Caudate nucleus (tissue), 63 donors: ENCODE measurements at places on chromosomes 7 and 10.

DNA sequence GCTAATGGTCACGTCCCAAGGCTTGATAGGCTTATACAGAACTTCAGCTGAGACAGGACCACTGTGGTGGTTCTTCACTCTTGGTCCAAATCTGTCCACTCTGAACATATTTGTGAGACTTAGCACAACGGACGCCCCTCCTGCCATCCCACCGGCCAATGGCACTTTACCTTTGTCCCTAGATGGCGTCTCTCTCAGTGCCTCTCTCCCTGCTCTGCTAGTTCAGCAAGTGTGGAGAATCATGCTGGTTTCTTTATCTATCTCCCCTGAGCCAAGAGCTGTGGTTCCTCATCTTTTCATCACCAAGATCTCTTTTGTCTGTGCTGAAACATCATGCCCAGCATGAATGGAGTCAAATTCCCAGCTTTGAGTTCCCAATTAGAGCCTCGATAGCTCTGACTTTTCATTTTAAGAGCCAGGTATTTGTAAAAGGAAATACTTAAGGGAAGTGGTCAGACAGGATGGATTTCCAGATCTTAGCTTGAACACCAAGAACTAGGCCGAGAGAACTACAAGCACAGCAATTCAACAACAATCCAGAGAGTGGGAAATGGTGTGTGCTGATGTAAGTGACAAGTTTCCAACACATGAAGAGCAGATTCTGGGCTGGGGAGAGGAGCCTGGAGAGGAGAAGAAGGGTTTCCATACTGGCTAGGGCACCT lies 69.5 kb downstream of the ZNF800 start:
- no peak for DNase-seq

GRCh38 chr10:34698979-34699378 lies 116.1 kb downstream of the PARD3 start:
- DNase-seq, result no peak

DNA sequence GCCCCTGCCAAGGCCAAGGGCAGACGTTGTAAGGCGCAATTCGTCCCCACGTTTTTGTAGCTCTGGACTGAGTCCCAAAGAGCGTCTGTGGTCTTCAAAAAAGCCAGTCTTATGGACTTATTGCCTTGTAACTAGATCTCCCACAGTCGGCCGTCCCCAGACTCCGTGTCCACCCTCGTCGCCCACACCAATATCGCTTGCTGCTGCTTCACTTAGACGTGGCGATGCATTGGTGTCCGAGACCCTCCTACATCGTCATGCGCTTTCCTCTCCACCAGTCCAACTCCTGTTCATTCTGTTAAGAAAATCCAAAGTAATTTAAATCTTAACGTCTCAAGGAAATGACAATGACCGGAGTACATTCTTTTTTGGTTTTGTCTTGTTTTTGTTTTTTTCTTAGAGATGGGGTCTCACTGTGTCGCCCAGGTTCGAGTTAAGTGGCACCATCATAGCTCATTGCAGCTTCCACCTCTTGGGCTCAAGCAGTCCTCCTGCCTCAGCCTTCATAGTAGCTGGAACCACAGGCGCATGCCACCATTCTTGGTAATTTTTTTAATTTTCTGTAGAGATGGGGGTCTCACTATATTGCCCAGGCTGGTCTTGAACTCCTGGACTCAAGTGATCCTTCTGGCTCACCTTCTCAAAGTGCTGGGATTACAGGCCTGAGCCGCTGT lies 851 bp downstream of the KIFBP start:
- DNase-seq, result no peak

DNA sequence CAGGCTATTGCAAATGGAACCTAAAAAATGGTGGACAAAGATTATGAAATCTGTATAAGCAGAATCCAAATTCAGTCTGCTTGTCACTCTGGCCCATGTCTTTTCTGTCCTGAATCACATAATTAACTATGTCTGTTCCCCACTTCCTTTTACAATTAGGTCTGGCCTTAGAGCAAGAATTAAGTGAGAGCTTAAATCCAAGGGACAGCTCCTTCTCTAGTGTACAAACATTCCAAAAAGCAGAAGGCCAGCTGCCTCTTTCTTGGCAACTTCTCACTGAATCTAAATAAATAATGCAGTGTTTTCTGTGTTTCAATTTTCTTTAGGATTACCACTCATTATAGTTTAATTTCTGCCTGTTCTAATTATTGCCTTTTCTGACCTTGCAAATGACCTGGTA lies 39.3 kb upstream of the NEBL start:
- DNase-seq, result no peak

DNA sequence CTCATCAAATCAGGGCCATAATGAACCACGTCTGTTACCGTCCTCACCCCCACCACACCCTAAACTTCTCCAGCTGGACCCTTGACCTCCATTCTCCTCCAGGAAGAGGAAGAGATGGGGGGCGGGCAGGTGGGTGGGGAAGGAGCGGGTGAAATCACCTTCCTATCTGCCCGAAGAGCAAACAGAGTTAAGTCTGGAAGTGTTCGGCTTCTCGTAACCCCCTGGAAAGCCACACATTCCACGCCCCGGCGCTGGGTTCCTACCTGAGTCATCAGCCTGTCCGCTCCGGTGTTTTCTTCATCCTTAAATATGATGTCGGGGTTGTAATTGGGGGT lies 736 bp downstream of the SHH start:
- DNase-seq, result no peak

GRCh38 chr7:42831006-42831717 lies 80.7 kb downstream of the C7orf25 start:
- no peak for DNase-seq

DNA sequence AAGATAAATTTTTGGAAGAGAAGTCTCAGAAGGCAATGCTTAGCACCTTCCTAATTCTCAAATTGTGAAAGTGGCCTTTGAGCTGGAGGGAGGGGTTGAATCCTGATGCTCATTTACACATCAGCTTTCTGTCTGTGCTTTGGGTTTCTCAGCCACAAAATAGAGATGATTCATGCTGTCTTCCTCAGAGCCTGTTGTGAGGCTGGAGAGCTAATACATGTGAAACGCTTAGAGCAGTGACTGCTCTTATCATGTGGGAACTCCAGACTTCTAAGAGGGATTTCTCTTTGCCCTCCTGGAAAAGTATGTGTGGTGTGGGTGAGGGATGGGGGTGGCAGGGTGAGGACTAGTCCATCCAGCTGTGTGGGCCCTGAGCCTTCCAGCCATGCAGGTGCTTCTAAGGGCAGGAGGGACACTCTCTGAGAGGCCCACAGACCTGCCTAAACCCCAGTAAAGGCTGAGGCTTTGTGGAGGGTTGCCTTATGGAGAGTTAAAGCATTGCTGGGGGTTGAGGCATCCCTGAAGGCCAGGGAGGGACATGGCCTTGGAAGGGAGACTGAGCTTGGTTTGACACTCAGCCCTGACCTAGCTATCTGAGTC lies 4.8 kb upstream of the EVX1 start:
- no peak for DNase-seq

DNA sequence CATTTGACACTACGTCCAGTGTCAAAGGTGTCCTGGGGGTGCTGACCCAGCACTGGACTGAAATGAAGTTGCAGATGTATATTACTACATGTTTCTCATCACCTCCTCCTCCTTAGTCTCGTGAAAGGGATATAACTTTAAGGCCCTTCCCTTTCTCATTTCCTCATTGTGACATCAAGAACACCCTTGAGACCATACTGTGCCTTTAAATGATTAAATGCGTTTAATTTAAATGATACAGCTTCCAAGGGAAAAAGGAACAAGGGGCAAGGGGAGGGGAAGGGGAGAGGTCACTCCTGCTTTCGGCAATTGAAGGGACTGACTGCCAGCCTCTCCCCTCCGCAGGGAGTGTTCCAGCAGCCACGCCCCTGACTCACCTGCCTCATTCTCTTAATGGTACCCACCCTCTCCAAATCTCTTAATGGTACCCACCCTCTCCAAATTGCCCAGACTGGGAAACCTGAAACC lies 80.5 kb upstream of the KMT2E start:
- DNase-seq, result no peak

DNA sequence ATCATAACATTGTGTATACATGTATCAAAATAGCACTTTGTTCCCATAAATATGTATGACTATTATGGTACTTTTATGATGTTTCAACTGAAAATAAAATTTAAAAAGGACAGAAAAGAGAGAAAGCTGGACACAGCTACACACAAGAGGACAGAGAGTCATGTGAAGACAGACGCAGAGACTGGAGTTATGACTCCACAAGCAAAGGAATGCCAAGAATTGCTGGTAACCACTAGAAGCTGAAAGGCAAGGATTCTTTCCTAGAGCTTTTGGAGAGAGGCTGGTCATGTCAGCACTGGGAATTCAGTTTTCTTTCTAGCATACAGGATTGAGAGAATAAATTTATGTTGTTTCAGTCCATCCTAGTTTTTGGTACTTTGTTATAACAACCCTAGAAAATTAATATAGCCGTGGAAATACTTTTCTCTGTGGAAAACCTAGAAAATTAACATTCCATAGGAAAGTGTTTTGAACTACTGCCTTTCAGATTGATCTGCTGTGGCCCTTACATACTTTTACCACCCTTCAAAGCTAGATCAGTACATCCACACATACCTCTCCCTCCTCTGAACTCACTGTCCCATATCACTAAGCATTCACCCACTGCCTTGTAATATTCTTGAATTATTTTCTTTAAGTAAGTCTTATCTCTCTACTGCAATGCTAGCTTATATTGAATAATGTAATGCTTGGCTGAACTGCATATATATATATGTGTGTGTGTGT lies 575.3 kb downstream of the IPMK start:
- no peak for DNase-seq

GRCh38 chr7:2045559-2046405 lies 187.0 kb downstream of the MAD1L1 start:
- DNase-seq, result no peak

DNA sequence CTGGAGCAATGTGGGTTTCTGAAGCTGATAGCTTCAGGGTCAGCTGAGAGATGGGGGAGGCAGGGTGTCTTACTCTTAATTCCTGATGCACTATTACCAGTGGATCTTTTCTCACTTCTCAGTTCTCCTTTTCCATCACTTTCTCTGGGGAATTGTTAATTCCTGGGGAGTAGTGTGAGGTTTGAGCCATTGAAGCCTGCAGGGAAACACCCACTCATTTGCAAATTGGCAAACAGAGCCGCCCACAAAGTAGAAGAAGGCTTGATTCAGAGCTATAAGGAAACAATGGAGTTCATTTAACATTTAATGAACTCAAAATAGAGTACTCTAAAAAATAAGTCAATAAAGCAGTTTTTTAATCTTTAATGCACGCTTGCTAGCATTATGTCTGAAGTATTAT lies 4.3 kb upstream of the TECTB start:
- no peak for DNase-seq

- DNase-seq, result no peak
Measured at GRCh38 chr10:89556600-89556999, 21.2 kb upstream of the SLC16A12 start.

DNA sequence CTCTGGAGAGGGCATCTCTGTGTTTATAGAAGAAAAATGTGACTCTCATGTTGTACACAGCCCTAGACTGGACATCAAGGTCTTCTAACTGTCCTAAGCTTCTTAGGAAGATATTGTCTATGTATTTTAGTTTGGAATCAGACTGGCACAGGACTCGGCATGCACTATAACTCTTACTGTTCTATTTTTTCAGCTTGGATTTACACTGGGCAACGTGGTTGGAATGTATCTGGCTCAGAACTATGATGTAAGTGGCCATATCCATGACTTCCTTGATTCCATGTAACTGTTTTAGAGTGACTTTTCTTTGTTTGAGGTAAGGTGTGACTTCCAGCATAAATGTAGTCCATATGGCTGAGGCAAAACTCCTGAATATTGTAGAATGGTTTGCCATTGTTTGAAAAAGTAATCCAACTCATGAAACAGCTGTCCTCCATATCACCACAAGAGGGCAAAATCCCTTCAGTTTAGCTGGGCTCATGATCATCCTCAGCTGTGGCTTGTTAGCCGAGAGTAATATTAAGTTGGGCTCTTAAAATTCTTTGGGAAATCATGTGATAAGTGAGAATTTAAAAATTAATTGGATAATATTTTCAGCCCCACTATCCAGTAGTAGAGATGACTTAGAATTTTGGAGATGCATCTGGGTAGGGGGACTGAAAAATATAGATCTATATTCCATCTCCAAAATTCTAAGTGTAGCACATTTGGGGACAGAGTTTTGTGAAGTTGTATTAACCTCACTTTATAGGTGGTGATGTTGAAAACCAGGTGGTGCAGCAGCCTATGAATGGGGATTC lies 10.4 kb downstream of the STMP1 start:
- no peak for DNase-seq

GRCh38 chr7:18320971-18321567 lies 174.5 kb upstream of the HDAC9 start:
- DNase-seq, result no peak

GRCh38 chr10:22278441-22278782 lies 37.8 kb upstream of the COMMD3 start:
- DNase-seq, result no peak

DNA sequence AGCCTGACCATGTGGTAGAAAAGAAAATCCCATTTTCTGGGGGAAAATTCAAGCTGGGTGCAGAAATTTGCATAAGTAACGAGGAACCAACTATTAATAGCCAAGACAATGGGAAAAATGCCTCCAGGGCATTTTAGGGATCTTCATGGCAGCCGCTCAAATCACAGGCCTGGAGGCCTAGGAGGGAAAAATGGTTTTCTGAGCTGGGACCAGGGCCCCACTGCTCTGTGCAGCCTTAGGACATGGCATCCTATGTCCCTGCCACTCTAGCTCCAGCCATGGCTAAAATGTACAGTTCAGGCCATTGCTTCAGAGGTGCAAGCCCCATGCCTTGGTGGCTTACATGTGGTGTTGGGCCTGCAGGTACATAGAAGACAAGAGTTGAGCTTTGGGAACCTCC lies 459.0 kb downstream of the PCDH15 start:
- no peak for DNase-seq

DNA sequence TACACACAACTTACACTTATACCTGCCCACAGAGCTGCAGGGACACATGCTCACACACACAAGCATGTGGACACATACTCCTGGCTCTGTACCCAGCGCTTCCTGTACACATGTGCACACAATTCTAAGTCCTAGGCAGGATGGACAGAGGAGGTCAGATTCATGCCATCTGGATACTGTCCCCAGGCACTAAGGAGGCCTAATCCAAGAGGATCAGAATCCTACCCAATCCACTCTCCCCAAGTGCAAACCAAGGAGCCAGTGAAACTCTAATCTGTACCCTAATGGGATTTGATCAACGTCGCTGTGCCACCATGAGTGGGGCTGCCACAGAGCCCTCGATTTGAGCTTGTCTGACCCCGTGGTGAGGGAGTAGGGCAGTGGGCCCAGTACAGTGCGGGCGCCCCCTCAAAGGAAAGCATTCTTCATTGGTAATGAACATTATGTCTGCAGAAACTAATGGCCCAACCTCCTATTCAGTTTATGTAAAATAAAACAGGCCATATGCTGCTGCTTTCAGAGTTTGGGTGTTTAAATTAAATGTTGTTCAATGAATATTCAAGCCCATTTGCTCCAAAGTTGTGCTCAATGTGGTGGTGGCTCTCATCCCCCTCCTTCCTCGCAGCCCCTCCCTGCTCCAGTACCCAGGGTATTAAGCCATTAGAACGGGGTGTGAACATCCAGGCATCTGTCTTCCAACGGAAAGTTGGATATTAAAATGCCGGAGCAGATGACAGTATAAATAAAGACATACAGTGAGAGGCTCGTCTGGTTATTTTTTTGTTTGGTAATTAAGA lies 26.4 kb downstream of the RPS24 start:
- DNase-seq, result no peak

- DNase-seq, result no peak
Measured at GRCh38 chr7:81161451-81162075, 242.7 kb upstream of the SEMA3C start.

GRCh38 chr7:105496521-105496920 lies 25.6 kb downstream of the PUS7 start:
- no peak for DNase-seq
